ENCODE measurements at places on chromosomes 6 and 20.

GRCh38 chr6:74431873-74432580, 736.0 kb downstream of the CD109 start:
- no peak for DNase-seq

GRCh38 chr20:63330084-63330760, 30.9 kb downstream of the CHRNA4 start:
- no peak for DNase-seq

DNA sequence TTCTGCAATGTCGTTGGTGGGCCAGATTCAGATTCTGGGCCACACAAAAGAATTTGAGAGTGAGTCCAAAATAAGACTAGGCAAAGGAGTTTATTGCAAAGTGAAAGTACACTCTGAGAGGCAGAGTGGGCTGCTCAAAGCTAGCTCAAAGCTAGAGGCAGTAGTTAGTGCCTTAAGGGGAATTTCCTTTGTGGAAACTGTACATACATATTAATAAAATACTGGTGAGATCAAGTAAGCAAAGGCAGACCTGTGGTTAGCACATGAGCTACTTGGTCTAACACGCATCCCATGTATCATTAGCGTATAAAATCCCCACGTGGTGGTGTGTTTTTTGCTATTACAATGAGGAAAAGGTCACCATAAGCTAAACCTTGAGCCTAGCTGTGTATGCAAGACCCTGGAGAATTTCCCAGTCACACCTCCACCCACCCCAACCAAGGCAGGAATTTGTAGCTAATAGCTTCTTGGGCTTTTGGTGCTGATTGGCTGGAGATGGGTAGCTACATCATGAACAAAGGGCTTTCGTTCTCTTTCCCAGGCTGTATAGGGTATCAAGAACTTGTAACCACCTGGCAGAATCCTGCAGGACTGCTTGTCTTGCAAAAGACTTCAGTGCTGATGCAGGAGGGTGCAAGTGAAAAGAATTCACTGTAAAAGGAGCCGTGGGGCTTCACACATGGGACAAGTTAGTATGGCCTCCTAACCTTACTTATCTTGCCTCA, 14.7 kb upstream of the TRIM26 start:
- no peak for DNase-seq

- no peak for DNase-seq
Observed at GRCh38 chr20:17775600-17775999, 75.8 kb downstream of the BANF2 start.

DNA sequence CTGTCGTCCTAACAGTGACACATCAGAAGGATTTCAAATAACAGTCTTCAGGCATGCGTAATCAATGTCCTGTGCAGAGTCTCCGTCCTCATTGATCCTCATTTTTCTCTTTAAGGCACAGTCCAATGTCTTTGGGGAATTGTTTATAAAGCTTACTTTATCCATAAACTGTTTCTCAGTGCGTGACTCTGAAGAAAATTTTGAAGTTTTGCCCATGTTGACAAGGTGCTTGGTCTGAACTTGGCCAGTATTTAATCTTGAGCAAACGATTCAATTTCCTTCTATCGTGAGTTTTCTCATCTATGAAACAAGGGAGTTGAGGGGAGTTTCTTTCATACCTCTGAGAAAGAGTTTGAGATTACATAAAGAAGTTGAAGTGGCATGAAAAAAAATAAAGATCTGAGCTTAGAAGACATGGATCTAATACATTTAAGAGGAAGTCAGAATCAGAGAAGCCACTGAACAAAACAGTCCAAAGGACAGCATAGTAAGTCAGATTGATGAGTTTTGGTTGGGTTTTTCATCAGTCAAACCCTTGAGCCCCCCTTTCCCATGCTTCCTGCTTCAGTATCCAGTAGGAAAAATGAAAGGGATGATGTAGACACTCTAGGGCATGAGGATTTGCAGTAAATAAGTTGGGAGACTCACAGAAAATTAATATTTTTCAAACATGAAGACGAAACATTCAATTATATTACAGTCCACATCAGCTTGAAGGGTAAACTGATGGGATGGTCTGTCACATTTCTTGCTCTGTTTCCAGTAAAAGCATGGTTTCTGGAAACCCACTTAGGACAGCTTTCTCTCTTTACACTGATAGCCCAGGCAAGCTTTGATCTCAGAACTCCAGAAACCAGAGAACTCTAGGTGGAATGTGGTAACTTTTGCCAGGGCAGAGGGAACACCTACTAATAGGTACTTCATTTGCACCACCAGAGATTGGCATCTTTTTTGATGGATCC, 8.1 kb downstream of the EDN1 start:
- no peak for DNase-seq

- no peak for DNase-seq
Observed at GRCh38 chr20:61434341-61434781, 182.3 kb downstream of the CDH4 start.

All from 8988T (cell line).